ENCODE measurements at places on chromosomes 3 and 15.

DNA sequence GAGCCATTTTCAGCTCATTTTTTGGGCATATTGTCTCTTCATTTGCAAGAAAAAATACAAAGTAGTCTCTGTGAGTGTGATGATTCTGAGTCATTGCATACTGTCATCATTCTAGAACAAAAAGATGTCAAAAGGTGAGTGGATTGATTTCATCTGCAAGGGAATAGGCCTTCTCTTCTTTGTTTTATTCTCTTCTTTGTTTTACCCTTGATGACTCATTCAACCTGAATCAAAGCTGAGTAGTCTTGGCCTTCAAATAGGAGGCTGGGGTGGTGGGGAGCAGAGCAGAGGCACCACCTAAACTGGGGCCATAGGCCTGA, 25.4 kb downstream of the CYP19A1 start:
- DNase-seq = no peak

DNA sequence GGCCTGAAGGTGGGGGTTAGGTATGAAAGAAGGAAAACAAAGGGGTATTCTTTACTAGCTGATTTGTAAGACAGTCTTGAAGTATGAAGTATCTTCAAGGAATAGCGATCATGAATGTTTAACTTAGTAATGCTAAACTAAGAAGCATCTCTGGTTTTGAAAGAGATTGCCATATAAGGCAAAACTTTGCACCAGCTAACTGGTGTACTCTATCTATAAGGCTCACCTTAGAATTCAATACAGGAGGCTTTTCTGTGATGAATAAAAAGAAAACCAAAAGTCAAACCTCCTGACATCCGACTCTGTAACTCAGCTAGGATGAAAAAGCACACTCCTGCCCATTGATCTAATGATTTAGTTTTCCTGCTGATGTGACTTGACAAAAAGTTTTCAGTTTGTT, 54.7 kb downstream of the FOXP1 start:
- no peak for DNase-seq

- no peak for DNase-seq
Measured at GRCh38 chr3:143428294-143428693, 308.7 kb downstream of the CHST2 start.

- no peak for DNase-seq
Measured at GRCh38 chr15:55221090-55222011, 24.6 kb upstream of the RSL24D1 start.

GRCh38 chr3:29385046-29385830, 104.4 kb downstream of the RBMS3 start:
- no peak for DNase-seq

DNA sequence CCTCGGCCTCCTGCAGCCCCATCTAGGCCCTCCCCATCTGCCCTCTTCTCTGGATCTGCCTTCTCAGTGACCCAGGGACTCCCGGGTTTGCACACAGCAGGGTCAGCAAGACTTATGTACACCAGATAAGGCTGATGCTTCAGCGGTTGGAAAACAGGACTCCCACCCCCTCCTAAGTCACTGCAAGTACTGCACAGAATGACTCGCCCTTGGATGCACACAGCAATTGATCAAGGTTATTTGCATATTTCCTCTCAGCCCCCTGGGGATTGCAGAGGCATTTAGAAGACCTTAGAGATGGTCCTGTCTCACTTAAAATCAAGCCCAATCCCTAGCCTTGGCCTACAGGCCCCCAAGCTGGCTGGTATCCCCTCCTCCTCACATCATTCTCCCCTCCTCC, 8.9 kb downstream of the ACAN start:
- DNase-seq = no peak

- no peak for DNase-seq
Measured at GRCh38 chr3:50630877-50631276, 13.9 kb downstream of the MAPKAPK3 start.

DNA sequence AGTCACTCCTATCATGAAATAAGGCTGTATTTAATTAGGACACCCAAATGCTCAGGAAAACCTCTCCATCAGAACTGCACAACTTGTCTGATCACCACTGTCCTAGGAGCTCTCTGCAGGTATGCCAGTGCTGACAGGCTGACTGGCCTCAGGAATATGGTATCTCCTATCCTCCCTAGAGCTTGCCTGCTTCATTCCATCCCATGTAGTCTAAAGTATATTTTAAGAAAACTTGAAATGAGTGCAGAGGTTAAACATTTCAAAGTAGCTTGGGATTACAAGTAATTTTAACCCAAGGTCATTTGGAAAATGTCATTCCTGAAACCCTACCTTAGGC, 23.7 kb downstream of the FILIP1L start:
- DNase-seq = no peak

- DNase-seq = no peak
Measured at GRCh38 chr15:86312486-86312885, 232.8 kb downstream of the AGBL1 start.

- DNase-seq = no peak
Measured at GRCh38 chr3:38140326-38141172, 2.1 kb downstream of the MYD88 start.

DNA sequence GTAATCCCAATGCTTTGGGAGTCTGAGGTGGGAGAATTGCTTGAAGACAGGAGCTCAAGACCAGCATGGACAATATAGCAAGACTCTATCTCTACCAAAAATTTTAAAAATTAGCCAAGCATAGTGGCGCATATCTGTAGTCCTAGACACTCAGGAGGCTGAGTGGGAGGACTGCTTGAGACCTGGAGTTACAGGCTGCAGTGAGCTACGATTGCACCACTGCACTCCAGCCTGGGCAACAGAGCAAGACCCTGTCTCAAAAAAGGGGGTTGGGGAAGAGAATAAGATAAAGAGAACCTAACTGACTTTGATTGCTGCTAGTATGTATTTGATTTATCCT, 755 bp downstream of the CD200R1 start:
- no peak for DNase-seq

GRCh38 chr3:117322866-117323265, 613.3 kb downstream of the TUSC7 start:
- DNase-seq = no peak

Data from activated T-helper 1 cell treated with Interleukin-2 at 50 U/mL for 16 hours (primary cell).